Upper lobe of left lung (tissue), 6 donors: ENCODE measurements at places on chromosomes 16 and 17.

DNA sequence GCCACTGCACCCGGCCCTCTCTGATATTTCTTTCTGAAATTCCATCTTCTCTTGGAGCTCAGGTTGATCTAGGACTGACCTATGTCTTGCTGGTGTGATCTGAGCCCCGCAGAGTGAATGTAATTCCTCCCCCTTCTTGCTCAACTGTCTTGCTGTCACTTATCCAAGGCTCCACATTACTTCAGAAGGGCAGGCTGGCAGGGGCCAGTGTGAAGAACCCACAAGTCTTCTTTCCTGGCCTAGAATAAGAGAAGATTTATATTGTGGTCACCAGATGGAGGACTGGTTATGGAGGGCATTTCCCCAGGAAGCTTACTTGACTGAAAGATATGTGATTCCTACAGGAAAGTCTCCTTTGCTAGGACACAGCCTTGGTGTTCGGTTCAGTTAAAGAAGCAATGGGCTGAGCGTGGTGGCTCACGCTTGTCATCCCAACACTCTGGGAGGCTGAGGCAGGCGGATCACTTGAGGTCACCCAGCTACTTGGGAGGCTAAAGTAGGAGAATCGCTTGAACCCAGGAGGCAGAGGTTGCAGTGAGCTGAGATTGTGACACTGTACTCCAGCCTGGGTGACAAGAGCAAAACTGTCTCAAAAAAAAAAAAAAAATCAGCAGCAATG lies 13.4 kb downstream of the ITGAL start:
- H3K27ac ChIP-seq, result no peak overlapping the region
- H3K4me1 ChIP-seq, result peaks cover 5% of the 10 kb centered on the region
- no peaks in the 10 kb centered on the region for H3K27me3 ChIP-seq
- no peaks in the 10 kb centered on the region for H3K36me3 ChIP-seq

- DNase-seq, result no peak
- H3K27me3 ChIP-seq, result no peaks in the 10 kb centered on the region
- H3K27ac ChIP-seq, result no peak overlapping the region
These were observed 35.3 kb upstream of the TBC1D3K start for GRCh38 chr17:37888881-37889280.

DNA sequence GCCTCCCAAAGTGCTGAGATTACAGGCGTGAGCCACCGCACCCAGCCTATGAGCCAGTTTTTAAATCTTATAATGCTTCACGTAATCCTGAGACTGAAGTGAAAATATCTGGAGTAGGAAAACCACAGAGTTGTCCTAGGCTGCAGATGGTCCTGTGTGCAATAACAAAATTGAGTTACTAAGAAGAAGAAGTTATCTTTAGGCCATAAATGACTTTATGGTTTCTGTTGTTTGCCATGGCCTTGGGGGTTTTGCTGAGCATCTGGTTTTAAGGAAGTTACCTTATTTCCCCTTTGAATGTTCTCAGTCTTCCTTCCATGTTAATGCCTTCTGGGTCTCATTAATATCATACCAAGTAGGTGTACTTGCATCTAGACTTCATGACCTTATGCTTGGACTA lies 16.5 kb downstream of the NMT1 start:
- no peak overlapping the region for H3K27ac ChIP-seq
- H3K4me1 ChIP-seq, result peaks cover 4% of the 10 kb centered on the region
- no peak overlapping the region for H3K4me3 ChIP-seq
- no peaks in the 10 kb centered on the region for H3K27me3 ChIP-seq

DNA sequence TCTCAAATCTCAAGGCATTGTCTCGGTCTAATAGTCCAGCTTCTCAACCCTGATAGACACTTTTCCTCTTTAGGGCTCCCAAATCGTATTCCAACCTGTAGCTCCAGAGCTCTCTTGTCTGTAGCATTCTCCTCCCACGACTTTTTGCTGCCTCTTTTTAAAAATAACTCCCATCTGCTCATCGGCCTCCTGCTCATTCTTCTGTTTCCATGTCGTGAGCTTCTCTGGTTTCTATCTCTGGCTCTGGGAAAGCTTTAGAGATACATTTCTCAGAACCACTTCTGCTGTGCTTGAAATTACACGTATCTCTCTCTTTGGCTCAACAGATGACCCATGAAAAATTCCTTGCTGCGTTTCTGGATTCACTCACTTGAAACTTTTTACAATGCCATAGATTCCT lies 609.6 kb upstream of the C16orf82 start:
- no peaks in the 10 kb centered on the region for H3K4me1 ChIP-seq
- H3K27me3 ChIP-seq, result no peaks in the 10 kb centered on the region
- no peak overlapping the region for H3K4me3 ChIP-seq
- no peak for DNase-seq
- H3K27ac ChIP-seq, result no peak overlapping the region

- H3K36me3 ChIP-seq, result peaks cover 4% of the 10 kb centered on the region
- H3K27ac ChIP-seq, result peak overlapping the region; percentile 33
- no peak overlapping the region for H3K4me3 ChIP-seq
These were observed 53.0 kb downstream of the N4BP1 start for GRCh38 chr16:48556913-48557351.

DNA sequence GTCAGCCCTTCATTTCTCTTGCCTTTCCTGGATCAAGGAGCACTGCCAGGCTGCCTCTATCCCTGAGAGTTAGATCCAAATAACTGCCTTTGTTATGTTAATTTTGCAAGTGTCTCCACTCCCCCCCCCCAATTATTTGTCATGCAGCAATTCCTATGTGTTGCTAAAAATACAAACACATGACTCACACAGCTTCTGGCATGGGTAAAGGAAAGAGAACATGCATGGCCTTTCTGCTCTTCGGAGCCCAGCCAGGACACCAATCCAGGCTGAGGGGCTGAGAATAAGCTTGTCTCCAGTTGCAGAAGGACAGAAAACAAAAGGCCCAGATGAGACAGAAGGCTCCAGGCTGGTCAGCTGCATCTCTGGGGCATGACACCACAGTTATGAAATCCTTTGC lies 148.0 kb upstream of the TNRC6C start:
- no peaks in the 10 kb centered on the region for H3K4me1 ChIP-seq
- no peaks in the 10 kb centered on the region for H3K27me3 ChIP-seq
- H3K4me3 ChIP-seq, result no peak overlapping the region
- DNase-seq, result no peak

DNA sequence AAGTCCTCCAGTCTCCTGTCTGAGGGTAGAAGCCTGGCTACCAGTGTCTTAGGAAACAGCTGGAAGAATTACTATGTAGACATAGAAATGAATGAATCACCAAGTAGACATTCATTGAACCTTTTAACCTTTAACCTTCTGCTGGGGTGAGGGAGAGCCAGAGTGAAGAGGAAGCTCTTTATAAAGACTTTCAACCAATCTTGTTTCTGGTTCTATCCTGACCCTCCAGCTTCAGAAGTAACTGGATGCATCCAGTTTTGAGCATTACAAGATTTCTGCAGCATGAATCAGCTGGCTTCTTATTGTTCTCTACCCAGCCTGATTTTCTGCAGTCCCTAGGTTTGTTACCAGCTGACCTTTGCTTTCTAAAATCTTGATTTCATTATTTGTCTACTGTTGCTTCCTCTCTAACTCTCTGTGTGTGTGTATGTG lies 8.5 kb downstream of the TEKT1 start:
- H3K36me3 ChIP-seq, result no peaks in the 10 kb centered on the region
- H3K4me1 ChIP-seq, result no peaks in the 10 kb centered on the region

DNA sequence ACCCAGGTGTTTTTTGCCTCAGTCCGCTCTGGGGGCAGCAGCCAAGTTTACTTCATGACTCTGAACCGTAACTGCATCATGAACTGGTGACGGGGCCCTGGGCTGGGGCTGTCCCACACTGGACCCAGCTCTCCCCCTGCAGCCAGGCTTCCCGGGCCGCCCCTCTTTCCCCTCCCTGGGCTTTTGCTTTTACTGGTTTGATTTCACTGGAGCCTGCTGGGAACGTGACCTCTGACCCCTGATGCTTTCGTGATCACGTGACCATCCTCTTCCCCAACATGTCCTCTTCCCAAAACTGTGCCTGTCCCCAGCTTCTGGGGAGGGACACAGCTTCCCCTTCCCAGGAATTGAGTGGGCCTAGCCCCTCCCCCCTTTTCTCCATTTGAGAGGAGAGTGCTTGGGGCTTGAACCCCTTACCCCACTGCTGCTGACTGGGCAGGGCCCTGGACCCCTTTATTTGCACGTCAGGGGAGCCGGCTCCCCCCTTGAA lies 2.1 kb upstream of the C17orf107 start:
- H3K27ac ChIP-seq, result no peak overlapping the region
- no peak for DNase-seq
- H3K27me3 ChIP-seq, result no peaks in the 10 kb centered on the region

DNA sequence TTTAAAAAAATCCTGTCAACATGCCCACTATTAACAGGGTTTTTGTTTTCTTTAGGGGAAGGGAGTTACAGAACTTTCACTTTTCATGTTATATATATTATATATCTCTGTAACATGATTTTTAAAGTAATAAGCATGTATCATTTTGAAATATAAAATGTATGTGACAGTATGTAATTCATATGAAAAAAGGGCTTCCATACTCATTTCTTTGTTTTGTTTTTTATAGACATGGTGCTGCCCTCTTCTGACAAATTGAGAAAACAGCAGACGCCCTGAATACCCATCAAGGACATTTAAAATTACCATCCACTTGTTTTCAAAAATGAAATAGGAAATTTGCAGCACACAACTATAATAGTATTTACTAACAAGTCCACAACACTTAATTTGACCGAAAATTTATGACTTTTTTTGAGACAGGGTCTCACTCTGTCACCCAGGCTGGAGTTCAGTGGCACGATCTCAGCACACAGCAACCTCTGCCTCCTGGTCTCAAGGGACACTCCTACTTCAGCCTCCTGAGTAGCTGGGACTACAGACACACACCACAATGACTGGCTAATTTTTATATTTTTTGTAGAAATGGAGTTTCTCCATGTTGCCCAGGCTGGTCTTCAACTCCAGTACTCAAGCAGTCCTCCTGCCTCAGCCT lies 30.4 kb downstream of the CFDP1 start:
- no peaks in the 10 kb centered on the region for H3K36me3 ChIP-seq
- H3K4me3 ChIP-seq, result no peak overlapping the region
- H3K27me3 ChIP-seq, result no peaks in the 10 kb centered on the region
- H3K27ac ChIP-seq, result peak overlapping the region; percentile 67
- DNase-seq, result no peak

- DNase-seq, result no peak
- no peaks in the 10 kb centered on the region for H3K27me3 ChIP-seq
- no peak overlapping the region for H3K4me3 ChIP-seq
- H3K36me3 ChIP-seq, result no peaks in the 10 kb centered on the region
- no peak overlapping the region for H3K27ac ChIP-seq
- H3K4me1 ChIP-seq, result no peaks in the 10 kb centered on the region
These were observed 123.5 kb downstream of the CBLN1 start for GRCh38 chr16:49158029-49158642.

GRCh38 chr16:30187971-30188561 lies 4.7 kb downstream of the CORO1A start:
- peaks cover 7% of the 10 kb centered on the region for H3K36me3 ChIP-seq
- no peak for DNase-seq
- H3K4me3 ChIP-seq, result no peak overlapping the region
- H3K4me1 ChIP-seq, result peaks cover 22% of the 10 kb centered on the region

- H3K27me3 ChIP-seq, result no peaks in the 10 kb centered on the region
- DNase-seq, result peak; percentile 22
- no peaks in the 10 kb centered on the region for H3K36me3 ChIP-seq
- no peak overlapping the region for H3K27ac ChIP-seq
- no peaks in the 10 kb centered on the region for H3K4me1 ChIP-seq
These were observed 30.3 kb downstream of the CHD9NB start for GRCh38 chr16:53022374-53022773.

DNA sequence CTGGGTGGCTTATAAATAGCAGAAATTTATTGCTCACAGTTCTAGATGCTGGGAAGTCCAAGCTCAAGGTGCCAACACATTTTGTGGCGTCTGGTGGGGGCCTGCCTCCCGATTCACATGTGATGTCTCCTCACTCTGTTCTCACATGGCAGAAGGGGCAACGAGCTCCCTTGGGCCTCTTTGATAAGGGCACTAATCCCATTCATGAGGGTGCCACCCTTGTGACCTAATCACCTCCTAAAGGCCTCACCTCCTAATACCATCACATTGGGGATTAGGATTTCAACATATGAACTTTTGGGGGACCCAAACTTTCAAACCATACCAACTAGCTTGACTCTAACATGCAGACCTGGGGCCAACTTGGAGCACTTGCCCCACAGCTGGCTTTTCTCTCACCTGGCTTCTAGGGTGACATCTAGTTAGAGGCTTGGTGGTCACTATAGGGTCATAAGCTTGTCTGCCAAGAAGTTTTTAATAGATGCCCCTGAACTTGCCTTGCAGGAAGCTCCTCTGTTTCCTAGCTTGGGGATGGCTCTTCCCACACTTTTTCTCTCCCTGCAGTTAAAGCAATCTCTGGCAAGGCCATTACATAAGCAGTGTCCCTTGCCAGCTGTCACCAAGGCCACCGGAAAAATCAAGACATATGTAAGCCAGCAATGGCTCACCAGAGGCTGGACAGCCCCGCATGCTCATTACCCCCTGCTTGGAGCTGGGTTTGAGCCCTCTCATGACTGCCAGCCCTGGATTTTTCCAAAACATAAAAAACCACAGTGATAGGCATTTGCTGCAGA lies 8.4 kb upstream of the MED9 start:
- no peak for DNase-seq
- no peak overlapping the region for H3K27ac ChIP-seq
- H3K4me1 ChIP-seq, result no peaks in the 10 kb centered on the region

GRCh38 chr16:86680661-86681030 lies 102.3 kb downstream of the FOXL1 start:
- H3K27me3 ChIP-seq, result no peaks in the 10 kb centered on the region
- H3K4me1 ChIP-seq, result no peaks in the 10 kb centered on the region
- H3K27ac ChIP-seq, result no peak overlapping the region

DNA sequence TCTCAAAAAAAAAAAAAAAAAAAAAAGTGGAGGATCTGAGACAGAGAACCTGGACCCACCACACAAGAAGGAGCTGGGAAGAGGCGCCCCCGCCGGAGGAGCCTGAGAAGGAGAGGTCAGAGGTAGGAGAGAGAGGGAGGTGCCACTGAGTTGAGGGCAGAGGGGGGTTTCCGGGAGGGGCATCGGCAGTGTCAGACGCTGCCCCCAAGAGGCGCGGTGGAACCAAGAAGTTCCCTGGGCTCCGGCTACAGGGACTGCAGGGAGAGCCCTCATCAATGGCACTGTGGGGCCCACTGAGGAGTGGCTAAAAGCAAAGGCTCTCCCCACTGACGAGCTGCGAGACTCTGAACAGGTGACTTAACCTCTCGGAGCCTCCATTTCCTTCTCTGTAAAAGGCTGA lies 4.2 kb downstream of the CCDC42 start:
- no peaks in the 10 kb centered on the region for H3K27me3 ChIP-seq
- no peaks in the 10 kb centered on the region for H3K4me1 ChIP-seq
- no peaks in the 10 kb centered on the region for H3K36me3 ChIP-seq
- peak overlapping the region; percentile 1 for H3K4me3 ChIP-seq

- no peaks in the 10 kb centered on the region for H3K27me3 ChIP-seq
- H3K4me3 ChIP-seq, result no peak overlapping the region
- H3K27ac ChIP-seq, result peak overlapping the region; percentile 14
- no peaks in the 10 kb centered on the region for H3K36me3 ChIP-seq
- no peak for DNase-seq
These were observed 47.4 kb downstream of the AXIN2 start for GRCh38 chr17:65514082-65514481.

- H3K36me3 ChIP-seq, result no peaks in the 10 kb centered on the region
- H3K4me3 ChIP-seq, result no peak overlapping the region
- no peak for DNase-seq
- H3K4me1 ChIP-seq, result no peaks in the 10 kb centered on the region
- H3K27ac ChIP-seq, result no peak overlapping the region
These were observed 382.0 kb downstream of the GRIN2A start for GRCh38 chr16:9800186-9800738.

- H3K27ac ChIP-seq, result peak overlapping the region; percentile 90
- H3K4me1 ChIP-seq, result peaks cover 75% of the 10 kb centered on the region
- H3K27me3 ChIP-seq, result no peaks in the 10 kb centered on the region
- H3K4me3 ChIP-seq, result no peak overlapping the region
- H3K36me3 ChIP-seq, result peaks cover 30% of the 10 kb centered on the region
- no peak for DNase-seq
These were observed 1.6 kb downstream of the COASY start for GRCh38 chr17:42563543-42563942.
